Esophagus squamous epithelium (tissue), 5 donors: ENCODE measurements at places on chromosomes 2 and 18.

GRCh38 chr2:217060516-217060915 lies 200.7 kb upstream of the TNP1 start:
- H3K36me3 ChIP-seq = no peaks in the 10 kb centered on the region
- H3K27me3 ChIP-seq = no peaks in the 10 kb centered on the region
- H3K4me1 ChIP-seq = no peaks in the 10 kb centered on the region

DNA sequence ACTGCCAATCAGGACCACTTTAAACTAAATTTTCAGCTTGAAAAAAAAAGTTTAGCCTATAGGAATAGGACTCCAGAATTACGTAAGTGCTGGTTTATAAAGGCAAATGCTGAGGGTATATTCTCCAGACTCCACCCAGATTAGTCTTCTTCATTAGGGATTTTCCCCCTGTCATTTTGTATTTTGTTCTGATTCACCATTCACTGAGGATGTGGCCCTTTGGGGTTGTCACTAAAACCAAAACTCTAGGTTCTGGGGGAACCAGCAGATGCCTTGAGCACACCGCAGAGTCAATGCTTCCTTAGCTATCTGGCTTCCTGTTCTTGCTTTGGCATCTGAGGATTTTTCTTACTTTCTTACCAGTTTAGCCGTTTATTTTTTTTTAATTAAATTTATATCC lies 10.5 kb downstream of the SCYGR4 start:
- H3K27me3 ChIP-seq = no peaks in the 10 kb centered on the region
- no peaks in the 10 kb centered on the region for H3K4me1 ChIP-seq
- H3K27ac ChIP-seq = no peak overlapping the region
- no peak overlapping the region for H3K4me3 ChIP-seq

DNA sequence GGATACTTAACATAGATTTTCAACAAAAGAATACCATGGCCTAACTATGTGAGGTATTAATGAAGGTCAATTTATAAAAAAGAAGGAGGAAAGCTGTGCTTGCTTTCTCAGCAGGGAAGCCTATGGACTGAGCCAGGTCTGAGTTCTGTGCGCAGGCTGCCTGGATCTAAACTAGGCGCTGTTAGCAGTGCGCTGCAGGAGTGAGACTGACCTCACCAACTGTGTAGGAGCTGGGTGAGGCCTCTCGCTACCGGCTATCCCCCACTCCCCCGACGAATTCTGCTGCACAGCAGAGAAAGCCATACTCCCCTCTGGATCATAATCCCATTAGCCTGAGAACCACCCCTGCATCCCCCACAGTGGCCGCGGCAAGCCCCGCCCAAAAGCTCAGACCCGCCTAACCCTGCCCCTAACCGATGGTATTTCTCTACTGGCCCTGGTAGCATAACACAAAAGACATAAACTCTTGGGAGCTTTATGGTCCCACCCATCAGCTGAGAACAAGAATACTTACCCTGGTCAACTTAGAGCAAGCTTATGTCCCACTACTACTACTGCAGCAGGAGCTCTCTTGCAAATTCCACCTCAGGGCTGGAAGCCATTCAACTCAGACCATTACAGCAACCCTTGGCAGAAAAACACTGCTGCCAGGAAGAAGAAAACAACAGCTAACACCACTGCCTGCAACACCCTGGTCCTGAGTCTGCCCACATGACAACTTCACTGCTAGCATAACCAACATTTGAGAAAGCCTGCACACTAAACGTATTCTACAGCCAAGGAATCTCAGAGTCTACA lies 28.0 kb downstream of the SULT1C2 start:
- no peaks in the 10 kb centered on the region for H3K4me1 ChIP-seq
- no peak overlapping the region for H3K4me3 ChIP-seq
- no peaks in the 10 kb centered on the region for H3K36me3 ChIP-seq
- H3K27ac ChIP-seq = no peak overlapping the region
- no peak for DNase-seq

- no peak overlapping the region for H3K4me3 ChIP-seq
- no peak for DNase-seq
- no peaks in the 10 kb centered on the region for H3K27me3 ChIP-seq
Observed at GRCh38 chr2:155930312-155930711, 402.2 kb downstream of the NR4A2 start.

GRCh38 chr2:188975497-188976102 lies 1.4 kb downstream of the COL3A1 start:
- H3K36me3 ChIP-seq = no peaks in the 10 kb centered on the region
- peak overlapping the region; percentile 19 for H3K27ac ChIP-seq
- no peaks in the 10 kb centered on the region for H3K27me3 ChIP-seq

- H3K27me3 ChIP-seq = no peaks in the 10 kb centered on the region
- H3K4me3 ChIP-seq = no peak overlapping the region
- H3K27ac ChIP-seq = no peak overlapping the region
- no peak for DNase-seq
- no peaks in the 10 kb centered on the region for H3K36me3 ChIP-seq
Observed at GRCh38 chr2:217013926-217014325, 154.1 kb upstream of the TNP1 start.

- H3K27me3 ChIP-seq = no peaks in the 10 kb centered on the region
- no peak overlapping the region for H3K27ac ChIP-seq
- H3K4me1 ChIP-seq = no peaks in the 10 kb centered on the region
- H3K36me3 ChIP-seq = no peaks in the 10 kb centered on the region
Observed at GRCh38 chr18:62412231-62412979, 87.3 kb downstream of the TNFRSF11A start.

GRCh38 chr2:233092432-233093165 lies 32.5 kb downstream of the INPP5D start:
- no peaks in the 10 kb centered on the region for H3K4me1 ChIP-seq
- peak overlapping the region; percentile 31 for H3K27ac ChIP-seq
- no peak for DNase-seq
- no peaks in the 10 kb centered on the region for H3K27me3 ChIP-seq

DNA sequence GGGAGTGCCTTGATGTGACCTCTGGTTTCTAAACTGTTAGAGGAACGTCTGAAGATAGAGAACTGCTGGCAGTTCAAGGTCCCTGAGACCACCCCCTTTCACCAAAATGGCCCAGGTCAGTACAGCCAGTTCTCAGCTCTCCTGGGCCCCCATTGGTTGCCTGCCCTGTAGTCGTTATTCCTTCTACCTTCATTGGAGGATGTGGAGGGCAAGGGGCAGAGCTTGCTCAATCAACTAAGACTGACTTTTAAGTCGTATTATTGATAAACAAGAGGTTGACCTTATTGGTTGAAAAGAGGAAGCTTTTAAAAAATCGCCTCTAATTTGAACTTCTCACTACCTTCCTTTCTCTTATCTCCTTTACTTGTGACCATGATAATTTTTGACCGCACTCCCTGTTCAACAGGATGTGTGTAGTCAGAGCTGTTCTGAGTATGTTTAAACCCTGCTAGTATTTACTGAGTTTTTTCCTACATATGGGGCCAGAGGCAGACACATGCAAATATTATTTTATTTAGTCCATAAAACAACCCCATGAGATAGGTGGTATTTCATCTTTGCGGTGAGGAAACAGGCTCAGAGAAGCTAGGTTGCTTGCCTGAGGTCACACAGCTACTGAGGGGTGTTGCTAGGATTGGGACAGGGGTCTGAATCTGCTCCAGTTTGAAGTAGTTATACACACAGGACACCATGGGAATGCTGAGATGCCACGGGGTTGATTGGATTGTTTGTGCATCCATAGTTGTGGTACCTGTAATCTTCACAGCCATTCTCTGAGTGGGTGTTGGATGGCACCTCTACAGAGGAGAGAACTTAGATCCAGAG lies 65.9 kb downstream of the TMEM247 start:
- H3K27me3 ChIP-seq = no peaks in the 10 kb centered on the region
- H3K27ac ChIP-seq = peak overlapping the region; percentile 99

DNA sequence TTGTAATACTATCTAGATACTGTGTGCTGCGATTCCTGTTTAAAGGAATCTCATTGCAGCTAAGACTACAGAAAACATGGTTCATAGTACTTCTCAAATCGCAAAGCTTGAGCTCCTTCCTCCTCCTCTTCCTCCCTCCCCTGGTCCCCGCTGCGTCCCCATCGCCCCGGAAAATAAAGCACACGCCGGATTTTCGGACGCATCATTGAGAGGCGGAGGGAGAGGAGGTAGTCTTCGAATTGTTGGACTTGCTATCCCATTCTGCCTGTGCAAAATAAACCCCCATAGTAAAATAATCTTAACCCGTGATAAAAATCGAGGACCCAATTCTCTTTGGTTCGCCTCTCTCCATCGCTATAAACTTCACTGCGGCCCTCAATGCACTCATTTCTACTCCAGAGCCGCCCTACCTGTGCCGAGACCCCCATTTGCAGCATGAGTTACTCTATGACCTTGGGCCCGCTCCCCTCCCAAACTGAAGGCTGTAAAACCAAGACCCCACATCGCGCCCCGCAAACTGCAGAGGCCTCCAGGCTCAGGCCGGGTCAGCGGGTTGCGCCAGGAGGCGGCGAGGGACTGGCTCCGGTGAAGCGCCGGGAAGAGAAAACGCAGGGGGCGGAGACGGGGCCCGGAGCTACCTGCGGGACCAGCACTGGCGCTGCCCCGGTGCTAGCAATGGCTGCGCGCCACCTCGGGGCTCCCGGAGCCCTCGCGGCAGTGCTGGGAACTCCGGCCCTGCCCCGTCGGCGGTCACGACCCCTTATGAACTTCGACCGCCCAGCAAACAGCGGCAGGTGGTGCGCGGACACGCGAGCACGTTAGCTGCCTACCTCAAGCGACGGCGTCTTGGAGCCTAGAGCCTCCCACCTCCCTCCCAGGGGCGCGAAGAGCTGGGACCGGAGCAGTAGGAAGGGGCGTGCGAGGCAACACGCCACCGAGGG lies 649 bp downstream of the ESCO1 start:
- peaks cover 10% of the 10 kb centered on the region for H3K4me1 ChIP-seq
- peak overlapping the region; percentile 98 for H3K27ac ChIP-seq
- DNase-seq = peak; percentile 63

- no peaks in the 10 kb centered on the region for H3K36me3 ChIP-seq
- H3K27me3 ChIP-seq = no peaks in the 10 kb centered on the region
- no peak overlapping the region for H3K27ac ChIP-seq
- no peak for DNase-seq
- no peak overlapping the region for H3K4me3 ChIP-seq
Observed at GRCh38 chr2:215421859-215422461, 13.9 kb downstream of the FN1 start.

GRCh38 chr2:113260991-113261390 lies 17.7 kb downstream of the PAX8 start:
- peaks cover 6% of the 10 kb centered on the region for H3K27me3 ChIP-seq
- no peak overlapping the region for H3K4me3 ChIP-seq
- H3K4me1 ChIP-seq = no peaks in the 10 kb centered on the region
- DNase-seq = no peak
- H3K27ac ChIP-seq = no peak overlapping the region
- H3K36me3 ChIP-seq = peaks cover 22% of the 10 kb centered on the region

GRCh38 chr2:218810256-218810655 lies 21.3 kb downstream of the PRKAG3 start:
- H3K36me3 ChIP-seq = no peaks in the 10 kb centered on the region
- no peak overlapping the region for H3K27ac ChIP-seq
- peaks cover 28% of the 10 kb centered on the region for H3K4me1 ChIP-seq

DNA sequence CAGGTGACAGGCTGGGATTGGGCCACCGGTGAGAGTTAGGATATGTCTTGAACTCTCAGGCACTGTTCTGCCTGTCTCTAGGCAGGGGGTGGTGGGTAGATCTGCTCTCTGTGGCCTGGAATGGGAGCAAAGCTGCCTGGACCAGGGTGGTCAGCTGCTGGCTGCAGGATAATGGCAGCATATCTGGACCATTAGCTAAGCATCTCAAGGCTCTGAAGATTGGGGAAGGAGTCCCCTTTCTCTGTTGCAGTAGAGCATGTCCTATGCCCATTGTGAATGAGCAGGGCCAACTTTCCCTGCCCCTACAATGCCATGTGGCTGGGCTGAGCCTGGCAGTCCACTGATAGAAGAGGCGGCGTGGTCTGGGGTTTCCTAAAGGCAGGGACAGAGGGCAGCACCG lies 34.6 kb downstream of the LOXHD1 start:
- no peaks in the 10 kb centered on the region for H3K4me1 ChIP-seq
- no peak overlapping the region for H3K4me3 ChIP-seq
- H3K27ac ChIP-seq = no peak overlapping the region
- H3K27me3 ChIP-seq = no peaks in the 10 kb centered on the region

DNA sequence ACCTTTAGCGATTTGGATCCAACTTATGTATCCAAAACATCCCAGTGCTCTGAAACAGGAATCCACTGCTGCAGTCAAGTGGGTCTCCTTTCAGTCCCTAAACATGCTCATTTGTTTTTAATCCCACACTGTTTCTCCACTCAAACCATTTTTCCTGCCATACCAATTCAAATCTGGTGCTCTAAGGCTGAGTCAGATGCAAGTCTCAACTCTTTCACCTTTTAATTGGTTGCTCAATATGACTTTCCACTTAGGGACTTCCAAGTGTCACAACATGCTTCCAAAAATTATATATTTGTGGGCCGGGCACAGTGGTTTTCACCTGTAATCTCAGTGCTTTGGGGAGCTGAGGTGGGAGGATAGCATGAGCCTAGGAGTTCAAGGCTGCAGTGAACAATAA lies 113.4 kb upstream of the TANK start:
- no peaks in the 10 kb centered on the region for H3K27me3 ChIP-seq
- no peak overlapping the region for H3K27ac ChIP-seq
- no peak for DNase-seq
- no peaks in the 10 kb centered on the region for H3K4me1 ChIP-seq
- H3K4me3 ChIP-seq = no peak overlapping the region
